ENCODE measurements at places on chromosomes 12 and 14. TPM values are rescaled to one million over a fixed set of nuclear protein-coding genes. Genes with fewer than 3 reads are reported as not detected.

Gene DLK1
- total RNA-seq, result not detected

Gene SMOC1
- total RNA-seq, result not detected

Gene IL22
- total RNA-seq, result not detected

Gene KRT5
- not detected for total RNA-seq

Gene BRMS1L
- 4.7 TPM for total RNA-seq

Gene CDH24
- total RNA-seq, result 2.6 TPM

Gene AKAP5
- 1.5 TPM for total RNA-seq

Gene CCDC175
- total RNA-seq, result not detected

Gene HOXC13
- total RNA-seq, result not detected

Gene OR6C2
- total RNA-seq, result not detected

Gene KLHL33
- 0.05 TPM for total RNA-seq

Gene APOLD1
- 7.9 TPM for total RNA-seq

Gene PLEKHG7
- not detected for total RNA-seq

Gene CCDC85C
- 6.3 TPM for total RNA-seq

Gene SLCO1C1
- not detected for total RNA-seq

Gene NELL2
- 12.1 TPM for total RNA-seq

Gene DAO
- total RNA-seq, result not detected

All from T-helper 2 cell treated with Interferon-gamma antibody and Interleukin-4, amounts not matched to agents 100 ng/mL and 5 ng/mL, for 36 hours (primary cell).